ENCODE measurements at places on chromosomes 6 and 20.

DNA sequence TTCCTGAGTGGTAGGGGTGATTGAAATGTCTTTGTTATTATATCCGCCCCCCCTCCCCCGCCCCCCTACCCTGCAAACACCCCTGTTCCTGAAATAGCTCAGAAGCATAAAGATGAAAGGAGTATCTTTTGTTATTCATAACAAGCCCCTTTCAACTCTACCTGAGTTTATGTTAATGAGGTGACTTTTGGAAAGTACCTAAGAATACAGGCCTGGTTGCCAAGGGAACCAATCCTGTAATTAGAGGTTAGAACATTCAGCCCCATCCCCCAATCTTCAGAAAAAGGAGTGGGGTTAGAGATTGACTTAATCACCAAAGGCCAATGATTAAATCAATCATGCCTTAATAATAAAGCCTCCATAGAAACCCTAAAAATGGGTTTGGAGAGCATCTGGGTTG, 979.2 kb upstream of the GJE1 start:
- DNase-seq, result no peak

DNA sequence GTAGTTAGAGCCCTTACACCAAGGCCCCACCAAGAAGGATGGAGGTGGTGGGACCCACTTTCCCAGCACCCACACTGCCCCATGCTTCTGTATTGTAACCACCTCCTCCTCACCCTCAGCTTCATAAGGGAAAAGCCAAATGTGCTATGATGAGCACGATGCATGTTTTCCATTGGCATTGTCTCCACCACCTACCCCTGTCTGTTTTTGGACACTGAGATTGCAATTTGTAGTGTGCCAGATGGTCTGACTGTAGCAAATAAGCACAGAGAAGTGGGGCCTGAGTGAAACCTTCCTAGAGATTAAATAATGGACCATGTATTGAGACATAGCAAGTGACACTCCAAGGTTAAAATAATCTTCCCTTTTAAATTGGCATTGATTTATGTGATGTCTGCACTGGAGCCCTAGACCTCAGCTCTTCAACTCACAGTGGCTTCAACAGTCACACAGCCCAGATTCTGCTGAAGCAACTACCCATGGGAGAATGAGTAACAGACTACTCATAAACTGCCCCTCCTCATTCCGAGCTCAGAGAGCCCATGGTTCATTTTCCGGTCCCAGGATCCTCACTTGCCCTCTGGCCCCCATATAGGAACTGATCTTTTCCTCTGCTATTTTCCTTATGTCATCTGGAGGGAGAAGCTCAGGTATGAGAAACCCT, 177.9 kb downstream of the COL9A1 start:
- no peak for DNase-seq

- DNase-seq, result no peak
Measured at GRCh38 chr6:26296857-26297648, 67.9 kb upstream of the BTN3A2 start.

DNA sequence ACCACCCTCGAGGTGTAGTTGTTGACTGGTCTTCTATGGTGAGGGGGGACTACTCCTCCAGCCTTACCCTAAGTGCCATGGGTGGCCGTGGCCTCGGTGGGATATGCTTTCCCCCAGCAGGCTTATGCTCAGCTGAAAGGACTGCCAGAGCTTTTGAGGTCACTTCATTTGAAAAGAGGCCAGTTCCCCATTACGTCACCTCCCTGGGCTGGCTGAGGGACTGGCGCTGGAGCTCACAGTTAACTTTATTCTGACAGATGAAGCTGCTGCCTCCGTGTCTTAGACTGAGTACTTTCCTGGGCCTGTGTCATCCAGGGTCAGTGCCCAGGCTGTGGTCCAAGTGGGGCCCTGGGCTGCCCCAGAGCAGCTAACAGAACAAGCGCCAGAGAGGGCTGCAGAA, 42.8 kb upstream of the PCMTD2 start:
- DNase-seq, result no peak

DNA sequence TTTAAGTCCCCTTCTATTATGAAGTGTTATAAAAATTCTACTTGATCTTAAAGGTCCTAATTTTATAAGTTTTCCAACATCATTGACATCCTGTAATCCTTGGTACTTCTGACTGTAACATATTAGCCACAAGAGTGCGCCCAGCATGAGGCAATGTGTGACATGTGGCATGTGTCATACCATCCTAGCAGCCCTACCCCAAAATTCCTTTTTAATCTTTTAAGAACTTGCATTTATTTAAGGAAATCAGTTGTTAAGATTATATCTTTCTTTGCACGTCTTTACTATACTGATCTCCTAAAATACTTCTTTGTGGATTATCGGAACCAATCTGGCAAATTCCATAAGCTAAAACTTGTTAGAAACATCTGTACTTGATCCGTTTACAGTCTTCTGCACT, 167.1 kb upstream of the SLC24A3 start:
- DNase-seq, result no peak
